GM10248 (cell line): ENCODE measurements at places on chromosomes 7 and 10.

DNA sequence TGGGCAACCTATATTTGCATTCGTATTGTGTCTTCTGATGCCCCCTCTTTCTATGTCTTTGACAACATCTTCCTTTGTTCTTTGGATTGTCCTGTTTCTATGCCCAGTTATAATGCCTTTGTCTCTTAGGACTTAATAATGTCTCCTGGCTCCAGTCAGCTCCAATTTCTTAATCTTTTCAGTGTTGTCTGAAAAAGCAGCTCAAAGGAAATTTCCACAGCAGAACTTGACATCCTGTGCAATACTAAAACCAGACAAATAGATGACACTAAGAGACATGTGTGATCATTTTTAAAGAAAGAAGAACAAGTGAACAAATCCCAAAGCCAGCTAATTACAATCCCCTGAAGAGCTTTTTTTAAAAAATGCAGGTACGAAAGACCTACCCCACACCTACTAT is 47.7 kb upstream of the RNF148 start:
- no peak for DNase-seq

DNA sequence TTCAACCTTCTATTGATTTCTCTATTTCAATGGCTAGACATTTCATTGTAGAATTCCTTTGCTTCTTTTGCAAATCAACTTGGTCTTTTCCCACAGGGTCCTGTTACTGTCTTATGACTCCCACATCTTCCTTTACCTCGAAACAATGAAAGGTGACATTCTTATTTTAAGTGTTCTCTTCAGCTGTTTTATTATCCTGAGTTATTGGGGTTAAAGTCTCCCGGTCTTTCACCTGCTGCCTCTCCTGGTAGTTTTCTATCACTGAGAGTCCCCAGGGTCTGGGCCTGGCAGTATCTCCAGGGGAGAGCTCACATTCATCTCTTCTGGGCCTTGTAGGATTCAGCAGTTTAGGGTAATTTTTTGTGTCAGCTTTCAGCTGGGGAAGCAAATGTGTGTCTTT is 95.8 kb downstream of the HECW1 start:
- no peak for DNase-seq

GRCh38 chr10:24554036-24554435 is 169.7 kb downstream of the ARHGAP21 start:
- DNase-seq, result no peak

DNA sequence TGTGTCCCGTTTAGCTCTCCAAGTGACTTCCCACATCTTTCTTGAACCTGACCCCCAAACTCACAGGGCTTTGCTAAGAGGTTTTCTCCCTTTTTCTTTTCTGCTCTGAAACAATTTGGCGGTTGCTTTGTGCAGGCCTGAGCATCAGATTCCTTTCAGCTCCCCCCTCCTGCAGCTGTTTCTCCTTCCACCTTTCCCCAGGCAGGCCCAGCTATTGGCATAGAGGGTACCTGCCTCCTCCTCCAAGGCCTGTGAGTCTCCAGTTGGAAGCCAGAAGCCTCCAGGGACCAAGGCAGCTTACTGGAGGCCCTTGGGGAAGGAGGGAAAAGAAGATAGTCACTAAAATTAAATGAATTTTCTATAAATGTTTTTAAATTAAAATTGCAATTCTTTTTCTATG is 7.7 kb downstream of the VAX1 start:
- no peak for DNase-seq

DNA sequence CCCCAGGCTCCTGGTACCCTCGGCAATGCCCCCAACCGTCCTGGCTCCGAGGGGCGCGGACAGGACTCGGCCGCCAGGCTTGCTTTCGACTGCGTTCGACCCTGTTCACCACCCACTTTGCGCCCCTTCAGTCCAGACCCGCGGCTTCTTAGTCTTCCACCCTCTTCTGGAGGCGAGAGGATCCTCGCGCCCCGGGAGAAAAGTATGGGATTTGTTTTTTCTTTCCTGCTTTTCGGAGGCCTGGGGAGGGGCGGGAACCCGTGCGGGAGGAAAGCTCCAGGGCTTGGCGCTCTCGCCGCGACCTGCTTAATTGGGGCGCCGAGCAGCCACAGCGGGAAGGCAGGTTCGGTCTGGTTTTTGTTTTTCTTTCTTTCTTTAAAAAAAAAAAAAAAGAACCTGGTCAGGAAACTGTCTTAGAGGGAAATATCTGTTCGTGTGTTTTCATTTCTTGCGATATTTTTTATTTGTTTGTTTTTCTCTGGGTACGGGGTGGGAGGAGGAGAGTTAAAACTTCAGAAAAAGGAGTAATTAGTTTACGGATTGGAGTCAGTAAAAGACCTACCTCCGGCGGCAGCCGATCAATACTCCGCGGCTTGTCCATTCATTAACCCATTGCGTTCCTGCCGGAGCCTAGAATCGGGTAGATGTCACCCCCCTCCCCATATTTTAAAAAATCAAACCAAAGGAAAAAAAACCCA is 1.6 kb downstream of the EMX2 start:
- no peak for DNase-seq

DNA sequence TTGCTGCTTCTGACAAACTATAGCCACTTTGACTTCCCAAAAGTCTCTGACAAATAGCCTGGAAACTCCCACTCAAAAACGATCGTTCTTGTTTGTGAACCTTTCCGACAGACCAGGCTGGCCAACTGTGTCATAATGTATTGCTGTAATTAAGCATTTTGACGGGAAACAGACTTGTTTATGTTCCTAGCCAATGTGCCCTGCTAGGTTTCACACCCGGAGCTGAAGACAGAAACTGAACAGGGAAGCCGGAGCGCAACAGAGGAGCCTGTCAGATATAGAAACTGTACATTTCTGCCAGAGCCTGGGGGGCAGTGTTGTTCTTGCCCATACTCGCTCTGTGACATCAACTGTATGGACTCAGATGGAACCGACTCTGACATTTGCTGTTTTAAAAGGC is 55.3 kb upstream of the C7orf33 start:
- DNase-seq, result peak; percentile 17

DNA sequence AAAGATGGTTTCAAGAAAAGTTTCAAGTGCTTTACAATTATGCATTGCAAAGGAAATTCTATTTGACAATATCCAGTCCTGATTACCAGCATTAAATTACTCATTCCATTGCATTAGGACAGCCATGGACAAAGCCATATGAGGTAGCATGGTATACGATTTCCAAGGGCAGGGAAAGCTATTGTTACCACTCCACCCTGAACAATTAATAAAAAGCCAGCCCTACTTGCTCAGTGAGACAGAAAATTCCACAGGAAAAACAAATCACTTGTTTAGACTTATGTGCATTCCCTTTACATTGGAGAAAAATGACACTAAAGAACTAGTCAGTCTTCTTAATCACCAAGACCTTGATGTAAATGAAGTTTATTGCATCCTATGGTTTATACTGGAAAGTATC is 5.6 kb downstream of the CD36 start:
- no peak for DNase-seq

DNA sequence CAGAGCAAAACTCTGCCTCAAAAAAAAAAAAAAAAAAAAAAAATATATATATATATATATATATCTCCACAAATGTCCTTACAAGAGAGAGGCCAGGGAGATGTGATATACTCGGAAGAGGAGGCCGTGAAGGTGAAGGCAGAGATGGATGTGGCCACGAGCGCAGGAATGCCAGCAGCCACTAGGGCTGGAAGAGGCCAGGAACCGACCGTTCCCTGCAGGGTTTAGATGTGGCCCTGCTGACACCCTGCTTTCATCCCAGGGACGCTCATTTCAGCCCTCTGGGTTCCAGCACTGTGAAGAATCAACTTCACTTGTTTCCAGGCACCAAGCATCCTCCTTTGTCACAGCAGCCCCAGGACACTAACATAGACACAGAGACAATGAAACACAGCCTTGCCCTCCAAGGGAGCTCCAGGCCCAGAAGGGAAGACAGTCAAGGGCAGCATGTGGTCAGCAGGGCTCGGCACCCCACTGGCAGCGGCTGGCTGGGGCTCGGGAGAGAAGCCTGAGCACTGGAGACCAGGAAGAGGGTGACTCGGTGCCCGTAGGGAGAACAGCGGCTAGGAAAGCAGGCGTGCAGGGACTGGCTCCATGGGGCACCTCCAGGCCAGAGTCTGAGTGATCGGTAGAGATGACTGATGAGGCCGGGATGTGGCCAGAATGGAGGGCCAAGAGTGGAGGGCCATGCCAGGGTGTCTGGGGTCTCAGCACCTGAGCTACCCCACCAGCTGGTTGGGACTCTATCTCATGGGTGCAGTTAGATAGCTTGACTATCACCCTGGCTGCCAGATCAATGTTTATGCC is 7.6 kb downstream of the WDR86 start:
- no peak for DNase-seq
